ENCODE measurements at places on chromosomes 2 and 18.

DNA sequence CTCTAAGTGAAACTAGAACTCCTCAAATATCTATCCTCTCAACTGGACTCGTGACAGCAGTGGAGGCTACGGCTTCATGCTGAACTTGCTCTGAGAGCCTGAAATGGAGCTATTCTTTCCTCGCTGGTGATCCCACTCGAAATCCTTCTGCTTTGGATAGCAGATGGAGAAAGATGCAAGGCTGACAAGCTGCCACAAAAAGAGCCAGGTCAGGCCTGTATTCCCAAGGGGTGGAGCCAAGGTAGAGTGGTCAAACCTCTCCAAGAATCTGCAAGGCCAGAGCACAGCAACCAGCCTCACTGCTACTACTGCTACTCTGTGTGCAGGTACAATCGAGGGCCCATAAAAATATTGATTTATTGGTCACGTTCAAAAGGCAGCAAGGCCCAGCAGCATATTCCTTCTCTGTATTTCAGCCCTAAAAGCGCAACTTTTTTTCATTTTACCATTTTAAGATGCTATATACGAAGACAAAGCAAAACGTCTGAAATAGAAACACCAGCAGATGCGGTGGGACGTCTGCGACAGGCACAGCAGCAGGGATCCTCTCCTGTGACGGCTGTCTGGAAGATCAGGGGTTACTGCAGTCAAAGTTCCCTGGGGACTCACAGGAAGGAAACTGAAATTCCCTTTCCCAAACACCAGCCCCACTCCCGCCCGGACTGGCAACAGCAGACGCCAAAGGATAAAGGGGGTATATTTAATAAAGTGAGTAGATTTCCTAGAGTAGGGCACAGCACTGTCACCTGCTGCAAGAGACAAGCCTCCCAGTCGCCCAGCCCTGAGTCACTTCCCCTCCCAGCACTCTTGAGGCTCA is 2.4 kb downstream of the SPRED2 start:
- DNase-seq = peak; percentile 39

- no peak for DNase-seq
Observed at GRCh38 chr2:200624658-200625057, 38.8 kb downstream of the AOX1 start.

- DNase-seq = no peak
Observed at GRCh38 chr2:157170299-157170698, 87.2 kb upstream of the GALNT5 start.

DNA sequence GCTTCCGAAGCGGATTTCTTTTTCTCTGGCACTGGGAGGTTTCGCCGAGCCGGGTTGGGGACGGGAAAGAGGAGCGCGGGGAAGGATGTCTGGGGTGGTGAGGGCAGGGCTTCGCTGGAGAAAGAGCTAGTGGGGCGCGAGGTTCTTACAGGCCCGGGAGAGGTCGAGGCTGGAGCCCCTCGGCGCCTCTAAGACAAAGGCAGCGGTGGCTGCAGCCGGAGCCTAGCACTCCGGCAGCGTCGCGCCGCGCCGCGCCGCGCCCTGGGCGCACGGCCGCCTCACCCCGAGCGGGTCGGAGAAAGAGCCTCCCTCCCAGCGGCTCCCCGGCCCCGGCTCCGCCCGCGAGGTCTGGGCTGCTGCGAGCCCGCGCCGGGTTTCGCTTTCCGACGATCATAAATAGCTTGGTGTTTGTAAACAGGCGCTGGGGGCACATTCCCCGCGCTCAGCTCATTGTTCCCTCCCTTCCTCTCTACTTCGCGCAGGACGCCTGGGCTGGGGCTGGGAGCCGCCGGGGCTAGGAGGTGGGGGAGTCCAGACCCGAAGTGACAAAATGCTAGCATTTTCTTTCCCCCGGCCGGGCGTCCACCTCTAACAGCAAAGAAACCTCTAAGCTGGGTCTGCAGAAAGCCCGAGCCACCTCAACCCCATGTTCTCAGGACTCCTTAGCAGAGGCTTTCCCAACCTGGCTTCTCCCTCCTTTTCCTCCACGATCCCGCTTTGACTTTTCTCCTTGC is 813 bp upstream of the MEIS1 start:
- DNase-seq = peak; percentile 71

DNA sequence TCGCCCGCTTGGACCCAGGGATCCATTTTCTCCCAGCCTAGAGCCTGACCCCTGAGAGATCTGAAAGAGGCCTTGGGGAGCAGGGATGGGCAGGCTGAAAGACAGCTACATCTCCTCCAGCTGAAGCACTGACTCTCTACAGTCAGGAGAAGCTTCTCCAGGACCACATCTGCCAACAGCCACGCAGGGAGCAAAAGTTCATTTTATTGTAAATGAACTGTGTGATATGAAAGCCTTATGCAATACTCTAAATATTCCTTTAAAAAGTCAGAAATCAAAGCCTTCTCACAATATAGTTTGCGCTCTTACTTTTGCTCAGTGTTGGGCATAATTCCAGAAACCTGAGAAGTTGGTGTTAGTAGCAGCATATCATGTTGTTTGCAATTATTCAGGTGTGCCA is 428.9 kb upstream of the RAB6C start:
- no peak for DNase-seq

DNA sequence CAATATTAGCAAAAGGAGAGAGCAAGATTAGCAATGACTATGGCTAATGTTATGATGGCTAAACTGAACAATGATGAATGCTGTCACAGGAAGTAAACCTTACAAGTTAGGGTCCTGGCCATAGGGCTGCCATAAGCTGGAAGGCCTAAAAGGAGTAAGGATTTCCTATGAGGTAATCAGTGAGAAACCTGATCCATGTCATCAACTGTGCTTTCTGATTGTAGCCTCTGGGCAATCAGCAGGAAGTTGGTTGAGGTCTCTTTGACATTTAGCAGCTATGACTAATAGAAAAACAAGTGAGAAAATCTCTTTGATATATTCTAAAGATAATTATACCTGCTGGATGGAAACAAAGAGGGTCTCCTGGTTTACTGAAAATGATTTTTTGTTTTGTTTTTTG is 193.0 kb downstream of the RAB3GAP1 start:
- no peak for DNase-seq

GRCh38 chr2:49812730-49813129 is 658.4 kb upstream of the FSHR start:
- DNase-seq = no peak

GRCh38 chr2:47569658-47570475 is 166.9 kb downstream of the MSH2 start:
- DNase-seq = peak; percentile 47

Data from glutamatergic neuron (in vitro differentiated cells).